Stimulated activated CD8-positive, alpha-beta memory T cell treated with anti-CD3 and anti-CD28 coated beads, Interleukin-4, amount 100 ng/mL, for 24 hours (primary cell): ENCODE measurements at places on chromosomes 4 and X.
A peak's percentile ranks its signal among the peaks of the same experiment; 100 is the strongest.

DNA sequence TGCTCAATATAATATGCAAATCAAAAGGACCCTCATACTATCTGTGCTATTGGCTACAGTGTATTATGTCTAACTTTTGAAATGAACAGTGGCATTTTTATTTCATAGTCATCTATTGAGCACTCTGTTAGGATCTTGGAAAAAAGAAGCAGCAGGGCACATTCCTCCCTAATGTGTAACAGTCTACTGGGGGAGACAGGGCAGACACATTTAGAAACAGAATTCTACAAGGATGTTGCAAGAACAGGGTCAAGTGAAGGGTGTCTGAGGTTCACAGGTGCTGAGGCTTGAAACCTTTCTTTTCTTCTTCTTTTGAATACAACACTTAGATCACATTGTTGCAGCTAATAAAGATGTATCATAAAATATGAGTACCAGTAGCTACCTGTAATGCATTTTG is 129.7 kb upstream of the SLC4A4 start:
- no peak for DNase-seq

DNA sequence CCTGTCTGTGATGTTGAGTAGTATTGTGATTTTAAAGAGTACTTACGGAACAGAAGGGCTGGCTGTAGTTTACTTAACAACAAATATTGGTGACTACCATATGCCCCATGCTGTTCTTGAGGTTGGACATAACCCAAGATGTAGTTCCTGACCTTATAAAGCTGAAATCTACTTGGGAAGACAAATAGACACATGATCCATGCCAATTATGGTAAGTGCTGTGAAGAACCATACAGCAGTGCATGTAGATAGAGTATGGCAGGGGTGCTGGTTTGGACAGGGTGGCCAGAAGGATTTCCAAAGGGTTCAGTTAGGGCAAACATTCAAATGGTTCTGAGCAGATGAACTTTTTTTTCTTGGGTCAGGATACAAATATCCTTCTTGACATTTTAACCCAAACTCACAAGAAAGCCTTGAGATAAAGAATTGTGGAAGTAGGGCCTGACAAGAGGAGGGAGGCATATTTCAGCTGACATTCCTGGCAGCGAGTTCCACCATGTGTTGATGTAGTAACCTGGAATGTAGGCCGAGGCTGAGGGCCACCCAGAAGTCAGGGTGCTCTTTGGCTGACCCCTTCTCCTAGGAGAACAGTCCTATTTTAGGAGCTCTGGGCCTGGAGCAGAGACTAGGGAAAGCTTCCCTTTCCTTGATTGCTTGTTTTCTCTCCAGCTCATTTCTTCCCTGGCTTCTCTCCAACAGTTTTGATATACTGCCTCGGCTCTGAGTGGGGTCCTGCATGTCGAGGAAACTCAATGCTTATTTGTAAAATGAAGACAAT is 74.2 kb downstream of the FREM3 start:
- no peak for DNase-seq

DNA sequence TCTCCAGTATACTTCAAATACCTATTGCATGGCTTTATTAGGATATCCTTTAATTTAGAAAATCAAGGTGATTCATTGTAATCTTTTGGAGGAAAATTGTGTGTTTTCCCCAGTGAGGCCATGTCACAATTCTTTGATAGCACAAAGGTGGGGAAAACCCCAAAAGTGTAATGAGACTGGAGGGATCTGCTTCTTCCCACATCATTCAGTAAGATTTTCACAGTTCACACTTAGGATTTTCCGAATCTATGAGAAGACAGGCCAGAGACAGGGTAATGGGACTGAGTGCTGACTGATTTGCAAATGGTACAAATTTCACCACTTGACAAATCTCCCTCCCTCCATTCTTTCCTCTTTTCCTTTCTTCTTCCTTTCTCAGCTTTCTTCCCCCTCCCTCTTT is 181.1 kb downstream of the MGST2 start:
- no peak for DNase-seq

DNA sequence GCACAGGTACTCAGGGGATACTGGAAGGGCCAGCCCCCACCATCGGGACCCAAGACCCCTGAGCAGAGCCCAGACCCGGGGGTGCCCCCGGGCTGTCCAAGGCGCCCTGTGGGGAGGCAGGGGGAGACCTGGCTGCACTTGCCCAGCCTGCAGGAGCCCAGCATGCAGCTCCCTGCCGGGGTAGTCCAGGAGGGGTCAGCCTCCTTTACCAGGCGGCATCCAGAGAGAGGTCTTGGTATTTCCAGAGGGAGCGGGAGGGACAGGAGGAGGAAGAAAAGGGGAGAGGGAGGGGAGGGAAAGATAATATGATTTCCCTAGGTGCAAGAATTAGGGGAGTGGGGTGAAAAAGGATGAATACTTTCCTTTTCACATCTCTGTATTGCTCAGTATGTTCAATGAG is 97.5 kb downstream of the ABLIM2 start:
- DNase-seq, result no peak

GRCh38 chr4:74453829-74454742 is 9.2 kb downstream of the AREG start:
- DNase-seq, result no peak

GRCh38 chr4:107379054-107379869 is 340.8 kb downstream of the PAPSS1 start:
- no peak for DNase-seq

GRCh38 chr4:38455092-38455862 is 208.7 kb upstream of the KLF3 start:
- no peak for DNase-seq

GRCh38 chr4:44638091-44638490 is 13.3 kb downstream of the YIPF7 start:
- DNase-seq, result no peak

GRCh38 chr4:173254646-173255045 is 79.5 kb downstream of the HMGB2 start:
- no peak for DNase-seq

- no peak for DNase-seq
Measured at GRCh38 chr4:98861100-98861884, 67.6 kb downstream of the EIF4E start.

GRCh38 chrX:65874765-65875164 is 165.1 kb downstream of the VSIG4 start:
- DNase-seq, result no peak

GRCh38 chr4:71239365-71239764 is 99.5 kb upstream of the SLC4A4 start:
- no peak for DNase-seq

DNA sequence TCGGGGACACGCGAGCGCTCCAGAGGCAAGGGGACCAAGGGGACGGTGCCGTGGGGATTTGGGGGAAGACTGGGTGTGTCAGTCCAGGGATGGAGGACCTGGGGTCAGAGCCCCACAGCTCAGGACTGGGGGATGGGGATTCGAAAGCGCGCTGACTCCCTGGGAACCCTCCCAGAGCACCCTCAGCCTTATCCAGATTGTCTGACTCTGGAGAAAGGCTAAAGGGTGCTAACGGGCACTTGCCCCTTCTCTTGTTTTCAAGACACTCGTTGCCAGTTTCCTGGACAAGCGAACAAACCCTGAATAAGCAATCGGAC is 1.1 kb downstream of the DOCK11 start:
- no peak for DNase-seq

DNA sequence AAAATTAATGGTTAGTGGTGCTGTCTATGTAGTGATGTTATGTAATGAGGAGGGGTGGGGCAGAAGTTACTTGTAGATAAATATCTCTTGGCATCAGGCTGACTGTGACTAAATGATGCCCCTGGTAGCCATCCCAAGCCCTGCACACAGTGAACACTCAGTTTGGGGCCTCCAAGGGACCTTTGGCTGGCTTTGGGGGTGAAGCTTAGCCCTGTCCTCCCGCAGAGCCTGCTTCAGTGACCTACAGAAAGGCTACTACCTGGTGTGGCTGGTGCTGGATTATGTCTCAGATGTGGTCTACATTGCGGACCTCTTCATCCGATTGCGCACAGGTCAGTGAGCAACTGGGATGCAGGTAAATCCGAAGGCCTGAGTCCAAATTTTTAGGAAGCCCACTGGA is 7.8 kb downstream of the CNGA2 start:
- DNase-seq, result no peak

DNA sequence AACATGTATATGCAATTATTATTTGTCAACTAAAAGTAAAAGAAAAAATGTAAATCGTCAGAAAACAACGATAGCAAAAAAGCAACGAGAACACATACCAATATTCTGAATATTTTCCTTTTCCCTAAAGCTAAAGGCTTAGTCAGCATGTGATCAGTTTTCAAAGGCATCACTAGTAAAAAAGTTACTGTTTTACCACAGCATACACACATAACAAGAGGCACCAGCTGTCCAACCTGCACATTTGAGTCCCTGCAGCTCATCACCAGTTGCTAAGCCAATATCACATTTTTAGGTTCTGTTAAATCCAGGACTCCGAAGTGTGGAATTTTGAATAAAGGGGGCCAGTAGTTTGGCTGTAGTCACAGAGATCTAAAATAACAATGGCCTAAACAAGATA is 203.8 kb downstream of the ADGRA3 start:
- no peak for DNase-seq

GRCh38 chr4:40881096-40881495 is 131.3 kb downstream of the NSUN7 start:
- DNase-seq, result no peak

GRCh38 chr4:90960433-90960832 is 833.2 kb downstream of the CCSER1 start:
- no peak for DNase-seq

GRCh38 chrX:63471004-63471403 is 119.9 kb upstream of the SPIN4 start:
- DNase-seq, result no peak

GRCh38 chr4:52059372-52059771 is 8.3 kb downstream of the SPATA18 start:
- DNase-seq, result no peak

DNA sequence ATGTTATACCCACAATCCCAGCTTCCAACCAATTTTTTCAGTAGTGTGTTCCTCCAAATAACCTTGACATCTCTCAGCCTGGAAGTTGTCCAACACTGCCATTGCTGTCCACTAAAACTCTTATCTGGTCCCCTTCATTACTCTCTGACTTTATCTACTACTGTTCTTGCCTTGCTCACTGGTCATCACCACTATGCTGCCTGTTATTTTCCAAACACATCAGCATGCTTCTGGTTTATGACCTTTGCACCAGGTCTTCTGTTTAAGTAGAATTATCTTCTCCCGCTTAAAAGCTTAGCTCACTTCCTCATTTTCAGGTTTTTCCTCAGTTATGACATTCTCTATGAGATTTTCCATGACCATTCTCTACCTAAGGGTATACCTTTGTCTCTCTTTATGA is 5.5 kb downstream of the ELMOD2 start:
- DNase-seq, result no peak

DNA sequence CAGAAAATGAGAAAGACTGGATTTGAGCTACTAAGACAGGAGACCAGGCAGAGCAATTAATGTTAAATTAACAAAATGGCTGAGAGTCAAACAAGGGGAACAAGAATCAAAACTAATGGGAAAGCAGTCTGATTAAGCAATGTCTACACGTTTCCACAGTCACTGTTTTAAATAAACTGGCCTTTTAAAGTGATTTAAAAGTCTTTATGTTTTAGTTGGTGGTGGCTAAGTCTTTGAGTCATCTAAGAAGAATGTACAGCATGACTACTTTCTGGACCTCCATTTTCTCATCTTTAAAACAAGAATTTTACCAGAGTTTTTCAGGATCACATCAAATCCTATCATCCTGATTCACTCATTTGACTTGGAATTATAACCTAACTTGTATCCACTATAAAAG is 233.8 kb downstream of the ENOX2 start:
- no peak for DNase-seq

DNA sequence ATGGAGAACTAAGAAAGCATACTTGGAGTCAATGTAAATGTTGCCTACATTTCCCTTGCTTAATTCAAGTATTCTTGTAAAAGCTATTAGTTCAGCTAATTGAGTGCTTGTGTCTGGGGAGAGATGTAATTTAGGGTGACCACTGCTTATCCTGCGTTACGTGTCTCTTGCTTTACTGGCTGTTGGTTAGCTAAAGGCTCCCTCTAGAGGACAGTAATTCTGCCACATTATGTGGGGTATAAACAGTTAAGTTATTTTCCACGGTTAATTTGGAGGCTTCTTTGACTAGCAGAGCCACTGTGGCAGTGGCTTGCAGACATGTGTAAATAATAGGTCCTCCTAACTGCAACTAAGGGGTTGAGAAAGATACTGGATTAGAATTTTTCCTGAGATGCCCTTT is 25.3 kb upstream of the NAF1 start:
- no peak for DNase-seq

- DNase-seq, result peak; percentile 37
Measured at GRCh38 chr4:101418055-101418454, 70.7 kb upstream of the PPP3CA start.

- no peak for DNase-seq
Measured at GRCh38 chrX:47683184-47683828, 24.3 kb upstream of the UXT start.

DNA sequence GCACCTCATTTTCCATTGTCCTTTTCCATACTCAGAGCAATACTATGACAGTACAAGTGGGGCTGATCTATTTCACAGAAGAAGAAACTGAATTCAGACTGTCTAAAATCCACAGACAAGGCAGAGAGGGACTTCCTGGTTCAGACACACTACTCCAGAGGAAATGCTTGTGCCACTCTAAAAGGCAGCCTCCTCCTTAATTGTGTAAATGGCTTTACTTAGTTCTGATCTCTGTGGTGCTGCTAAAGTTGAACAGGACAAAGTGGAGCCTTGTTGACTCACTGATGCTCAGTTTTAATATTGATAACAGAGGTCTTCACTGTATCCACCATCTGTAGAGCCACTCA is 122.4 kb downstream of the KIT start:
- no peak for DNase-seq

DNA sequence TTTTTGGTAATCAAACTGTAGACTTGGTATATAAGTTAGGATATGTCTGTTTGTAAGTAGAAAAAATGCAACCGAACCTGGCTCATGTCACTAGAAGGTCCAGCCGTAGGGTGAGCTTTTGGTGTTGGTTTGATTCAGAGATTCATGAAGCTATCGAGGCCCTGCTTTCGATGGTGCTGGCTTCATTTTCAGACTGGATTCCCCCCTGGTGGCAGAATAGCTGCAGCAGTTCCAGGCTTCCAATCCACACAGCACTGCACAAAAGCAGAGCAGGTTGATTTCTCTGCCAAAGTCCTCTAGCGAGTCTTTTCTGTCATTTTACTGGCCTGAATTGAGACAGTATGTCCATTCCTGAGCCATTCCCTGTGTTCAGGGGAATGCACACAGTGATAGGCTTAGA is 33.1 kb downstream of the PDK3 start:
- DNase-seq, result no peak

DNA sequence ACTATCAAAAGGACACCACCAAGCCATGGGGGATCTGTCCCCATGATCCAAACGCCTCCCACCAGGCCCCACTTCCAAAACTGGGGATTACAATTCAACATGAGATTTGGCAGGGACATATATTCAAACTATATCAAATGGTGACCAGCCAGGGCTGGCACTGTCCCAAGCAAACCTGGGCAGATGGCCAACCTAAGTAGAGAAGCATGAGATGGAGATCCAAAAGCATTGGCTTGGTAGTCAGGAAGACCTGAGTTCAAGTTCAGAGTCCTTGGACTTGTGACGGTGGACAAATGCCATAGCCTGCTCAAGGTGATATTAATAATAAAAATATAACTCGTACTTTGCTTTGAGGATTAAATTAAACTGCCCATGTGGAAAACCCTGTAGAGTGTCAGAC is 79.2 kb upstream of the HS3ST1 start:
- DNase-seq, result no peak

GRCh38 chr4:153296040-153296823 is 48.3 kb upstream of the MND1 start:
- DNase-seq, result no peak

GRCh38 chr4:105683038-105683437 is 25.5 kb downstream of the INTS12 start:
- DNase-seq, result no peak
